ENCODE measurements at places on chromosomes 3 and 15.

DNA sequence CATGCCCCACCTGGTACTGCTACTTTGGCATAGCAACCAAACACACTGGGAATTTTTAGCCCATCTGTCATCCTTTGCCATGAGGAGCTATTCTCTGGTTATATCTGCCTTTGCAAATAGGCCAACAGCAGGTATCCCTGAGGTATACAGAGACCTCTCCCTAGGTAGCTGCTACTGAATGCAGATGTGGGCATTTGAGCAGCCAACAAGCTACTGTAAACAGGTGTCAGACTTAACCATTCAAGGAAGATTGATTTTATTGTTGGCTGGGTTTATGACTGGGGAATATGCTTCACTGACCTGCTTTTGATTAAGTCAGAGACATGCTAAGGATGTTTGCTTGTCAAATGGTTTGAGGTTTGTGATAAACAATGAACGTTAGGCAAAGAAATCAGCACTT lies 183.2 kb downstream of the OXSM start:
- DNase-seq = no peak

DNA sequence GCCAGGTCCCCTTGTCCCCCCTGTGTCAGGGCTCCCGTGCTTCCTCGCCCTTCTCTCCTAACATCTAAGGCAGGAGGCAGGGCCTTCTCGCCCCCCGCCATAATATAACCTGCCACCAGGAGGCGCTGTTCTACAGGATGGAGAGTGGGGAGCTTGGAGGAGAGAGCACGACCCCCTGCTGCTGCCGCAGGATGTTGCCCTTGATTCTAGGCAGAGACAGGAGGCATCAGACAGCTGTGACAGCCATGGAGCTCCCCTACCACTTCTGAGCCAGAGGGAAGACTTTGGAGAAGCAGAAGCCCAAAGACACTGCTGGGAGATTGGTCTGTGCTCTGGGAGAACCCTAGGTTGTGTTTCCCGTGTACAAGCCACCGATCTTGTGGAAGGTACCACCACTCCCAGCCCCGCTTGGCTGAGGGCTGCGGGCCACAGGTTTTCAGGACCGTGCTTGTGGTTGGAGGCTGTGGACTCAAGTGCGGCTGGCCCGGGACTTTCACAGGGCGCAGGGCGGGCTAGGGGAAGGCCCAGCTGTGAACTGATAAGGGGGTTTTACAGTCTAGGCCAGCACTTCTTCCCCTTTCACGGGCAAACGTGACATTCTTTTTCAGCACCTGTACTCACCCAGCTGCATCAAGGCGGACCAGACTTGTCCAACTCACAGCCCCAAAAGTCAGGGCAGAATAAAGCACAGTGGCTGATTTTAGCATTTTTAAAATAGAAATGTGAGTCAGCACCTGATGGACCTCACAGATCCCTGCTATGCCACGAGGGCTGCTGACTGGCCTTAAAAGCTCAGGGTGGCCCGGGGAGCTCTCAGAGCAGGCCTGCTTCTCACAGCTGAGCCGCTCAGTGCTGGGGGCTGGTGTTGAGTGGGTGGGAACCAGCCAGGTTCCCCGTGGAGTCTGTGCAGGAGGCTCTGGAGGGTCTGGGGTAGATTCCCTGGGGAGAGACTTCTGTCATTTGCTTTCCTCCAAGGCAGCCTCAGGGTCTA lies 2.6 kb upstream of the TIGIT start:
- DNase-seq = peak; percentile 12

DNA sequence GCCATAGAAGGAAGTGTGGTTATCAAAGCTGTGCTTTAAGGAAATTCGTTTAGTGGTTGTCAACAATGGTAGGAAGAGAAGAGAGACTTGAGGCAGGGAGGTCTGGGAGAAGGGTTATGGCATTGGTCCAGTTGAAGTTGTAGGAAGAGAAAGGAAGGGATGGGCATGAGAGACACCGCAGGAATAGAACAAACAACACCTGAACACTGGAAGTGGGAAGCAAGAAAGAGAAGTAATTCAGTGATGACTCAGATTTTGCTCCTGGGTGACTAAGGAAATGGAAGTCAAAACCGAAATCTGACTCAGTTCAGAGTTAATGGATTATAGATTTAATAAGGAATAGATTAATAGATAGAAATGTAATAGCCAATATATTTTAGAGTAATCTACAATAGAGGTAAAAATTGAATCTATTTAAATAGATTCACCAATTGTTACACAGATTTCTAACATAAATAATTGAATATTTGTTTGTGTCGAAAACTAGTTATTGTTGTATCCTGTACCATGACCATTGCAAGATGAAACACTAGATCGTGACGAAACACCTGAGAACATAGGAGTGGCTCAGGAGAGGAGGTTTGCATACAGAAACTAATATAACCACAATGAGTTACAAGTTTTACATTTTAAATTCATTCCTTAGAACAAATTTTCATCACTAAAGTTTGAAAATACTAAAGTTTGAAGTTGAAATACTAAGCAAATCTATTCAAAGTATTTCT lies 36.0 kb downstream of the THBS1 start:
- no peak for DNase-seq

DNA sequence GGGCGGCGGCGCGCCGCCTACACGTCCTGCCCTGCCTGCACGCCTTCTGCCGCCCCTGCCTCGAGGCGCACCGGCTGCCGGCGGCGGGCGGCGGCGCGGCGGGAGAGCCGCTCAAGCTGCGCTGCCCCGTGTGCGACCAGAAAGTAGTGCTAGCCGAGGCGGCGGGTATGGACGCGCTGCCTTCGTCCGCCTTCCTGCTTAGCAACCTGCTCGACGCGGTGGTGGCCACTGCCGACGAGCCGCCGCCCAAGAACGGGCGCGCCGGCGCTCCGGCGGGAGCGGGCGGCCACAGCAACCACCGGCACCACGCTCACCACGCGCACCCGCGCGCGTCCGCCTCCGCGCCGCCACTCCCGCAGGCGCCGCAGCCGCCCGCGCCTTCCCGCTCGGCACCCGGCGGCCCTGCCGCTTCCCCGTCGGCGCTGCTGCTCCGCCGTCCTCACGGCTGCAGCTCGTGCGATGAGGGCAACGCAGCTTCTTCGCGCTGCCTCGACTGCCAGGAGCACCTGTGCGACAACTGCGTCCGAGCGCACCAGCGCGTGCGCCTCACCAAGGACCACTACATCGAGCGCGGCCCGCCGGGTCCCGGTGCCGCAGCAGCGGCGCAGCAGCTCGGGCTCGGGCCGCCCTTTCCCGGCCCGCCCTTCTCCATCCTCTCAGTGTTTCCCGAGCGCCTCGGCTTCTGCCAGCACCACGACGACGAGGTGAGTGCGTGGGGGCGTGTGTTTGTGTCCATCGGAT lies 602 bp downstream of the TRIM71 start:
- peak; percentile 56 for DNase-seq

- no peak for DNase-seq
Observed at GRCh38 chr3:46923559-46924350, 46.2 kb downstream of the PTH1R start.

DNA sequence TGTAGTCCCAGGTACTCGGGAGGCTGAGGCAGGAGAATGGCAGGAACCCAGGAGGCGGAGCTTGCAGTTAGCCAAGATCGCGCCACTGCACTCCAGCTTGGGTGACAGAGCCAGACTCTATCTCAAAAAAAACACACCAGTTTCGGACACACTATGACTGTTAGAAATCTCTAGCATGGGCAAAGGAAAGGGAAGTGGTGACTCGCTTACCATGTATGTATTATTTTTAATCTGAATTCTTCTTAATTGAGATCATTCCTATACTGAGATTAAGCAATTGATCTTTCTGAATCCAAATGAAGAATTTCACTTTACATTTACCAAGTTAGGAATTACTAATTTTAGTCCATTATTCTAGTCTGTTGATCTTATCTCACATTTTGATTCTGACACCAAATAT lies 459.2 kb upstream of the ALCAM start:
- no peak for DNase-seq

GRCh38 chr3:7025581-7026300 lies 164.8 kb downstream of the GRM7 start:
- no peak for DNase-seq

- DNase-seq = no peak
Observed at GRCh38 chr3:23161308-23161707, 41.8 kb upstream of the UBE2E2 start.

DNA sequence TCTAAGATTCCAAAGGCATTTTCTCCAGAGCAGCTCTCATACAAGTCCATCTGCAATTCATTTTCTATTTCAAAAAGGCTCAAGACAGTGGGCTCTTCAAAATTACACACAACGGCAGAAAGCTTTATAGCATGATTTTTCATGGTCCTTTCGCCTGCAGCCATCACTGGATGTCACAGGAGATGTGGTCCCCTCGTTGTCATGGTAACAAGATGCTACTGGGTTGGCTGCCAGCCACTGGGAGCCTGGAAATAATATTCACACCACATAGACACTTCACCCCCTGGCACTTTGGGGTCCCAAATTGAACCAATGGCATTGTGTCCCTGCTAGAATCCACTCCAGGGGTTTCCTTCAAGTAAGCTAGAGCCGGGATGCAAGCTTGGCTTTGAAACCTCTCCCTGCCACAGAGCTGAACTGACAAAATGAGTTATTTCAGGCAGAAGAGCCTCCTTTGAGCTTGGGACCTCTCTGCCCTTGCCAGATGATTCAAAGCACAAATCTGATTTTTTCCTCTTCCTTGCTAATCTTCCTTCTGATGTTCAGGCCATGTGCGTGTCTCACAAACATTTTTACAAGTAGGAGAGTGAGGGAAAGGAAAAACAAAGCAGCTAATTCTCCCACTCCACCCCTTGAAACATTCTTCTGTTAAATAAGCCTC lies 512.6 kb upstream of the ADAMTS9 start:
- DNase-seq = no peak

DNA sequence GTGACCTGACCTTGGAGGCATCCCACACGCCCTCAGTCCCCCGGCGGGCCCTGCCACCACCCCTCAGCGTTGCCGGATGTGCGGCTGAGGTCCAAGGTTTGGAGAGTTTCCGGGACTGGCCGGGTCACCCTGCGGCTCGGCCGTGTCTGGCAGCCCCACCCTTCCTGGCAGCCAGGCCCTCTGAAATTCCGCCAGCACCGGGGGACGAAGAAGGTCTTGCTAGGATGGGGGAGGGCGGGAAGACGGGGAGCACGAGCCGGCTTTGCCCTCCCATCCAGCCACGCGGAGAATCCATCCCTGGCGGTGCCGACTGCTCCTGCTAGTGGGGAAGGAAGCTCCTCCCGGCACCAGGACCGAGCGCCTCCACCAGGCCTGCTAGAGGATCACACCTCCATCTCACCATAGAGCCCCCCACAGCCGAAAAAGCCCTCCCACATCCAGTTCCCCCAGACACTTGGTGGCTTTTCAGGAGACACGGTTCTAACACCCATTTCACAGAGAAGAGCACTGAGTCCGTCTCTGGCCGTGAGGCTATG lies 81.5 kb downstream of the CPN2 start:
- no peak for DNase-seq

GRCh38 chr15:59917504-59918157 lies 86.5 kb upstream of the FOXB1 start:
- DNase-seq = peak; percentile 88

GRCh38 chr3:45736707-45737106 lies 47.5 kb downstream of the SACM1L start:
- no peak for DNase-seq

DNA sequence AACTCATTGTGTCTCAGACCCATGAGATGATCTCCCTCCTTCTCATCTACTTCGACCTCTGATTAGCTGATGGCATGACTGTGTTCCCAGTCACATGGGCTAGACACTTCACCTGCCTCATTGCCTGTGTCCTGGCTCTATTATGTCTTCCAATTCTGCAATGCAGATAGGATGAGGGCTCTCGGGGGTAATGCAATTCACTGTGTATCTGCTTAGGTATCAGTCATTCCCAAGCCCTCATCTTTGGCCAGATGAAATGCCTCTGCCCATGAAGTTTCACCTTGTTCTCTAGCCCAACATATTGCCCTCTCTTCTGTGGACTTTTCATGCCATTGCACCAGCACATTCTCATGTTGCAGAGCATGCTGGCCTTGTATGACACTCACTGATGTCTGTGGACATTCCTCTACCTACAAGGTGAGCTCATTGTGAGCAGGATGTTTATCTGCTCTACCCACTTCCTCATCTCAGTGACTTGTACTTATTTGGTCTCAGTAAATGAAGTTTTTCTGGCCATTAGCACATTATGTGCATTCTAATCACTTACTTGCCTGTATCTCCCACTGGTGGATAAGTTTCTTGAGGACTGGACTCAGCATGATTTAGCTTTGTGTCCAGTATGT lies 32.3 kb downstream of the MOBP start:
- DNase-seq = no peak

GRCh38 chr3:141231952-141232823 lies 563 bp downstream of the PXYLP1 start:
- peak; percentile 34 for DNase-seq

- DNase-seq = no peak
Observed at GRCh38 chr3:132788301-132788671, 66.1 kb upstream of the NPHP3 start.

DNA sequence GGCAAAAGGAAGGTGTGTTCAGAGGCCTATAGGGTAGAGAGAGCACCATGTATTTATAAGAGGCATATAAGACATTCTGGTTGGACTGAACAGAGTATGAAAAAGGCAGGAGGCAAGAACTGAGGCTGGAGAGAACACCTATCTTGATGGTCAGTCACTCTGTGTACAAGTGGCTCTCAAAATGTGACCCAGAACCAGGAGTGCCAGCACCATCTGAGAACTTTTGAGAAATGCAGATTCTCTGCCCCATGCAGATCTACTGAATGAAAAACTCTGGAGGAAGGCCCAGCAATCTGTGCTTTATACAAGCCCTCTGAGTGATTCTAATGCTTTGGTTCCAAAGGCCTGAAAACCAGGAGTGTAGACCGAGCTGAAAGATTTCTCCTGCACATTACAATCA lies 324.0 kb upstream of the IL12A start:
- no peak for DNase-seq

DNA sequence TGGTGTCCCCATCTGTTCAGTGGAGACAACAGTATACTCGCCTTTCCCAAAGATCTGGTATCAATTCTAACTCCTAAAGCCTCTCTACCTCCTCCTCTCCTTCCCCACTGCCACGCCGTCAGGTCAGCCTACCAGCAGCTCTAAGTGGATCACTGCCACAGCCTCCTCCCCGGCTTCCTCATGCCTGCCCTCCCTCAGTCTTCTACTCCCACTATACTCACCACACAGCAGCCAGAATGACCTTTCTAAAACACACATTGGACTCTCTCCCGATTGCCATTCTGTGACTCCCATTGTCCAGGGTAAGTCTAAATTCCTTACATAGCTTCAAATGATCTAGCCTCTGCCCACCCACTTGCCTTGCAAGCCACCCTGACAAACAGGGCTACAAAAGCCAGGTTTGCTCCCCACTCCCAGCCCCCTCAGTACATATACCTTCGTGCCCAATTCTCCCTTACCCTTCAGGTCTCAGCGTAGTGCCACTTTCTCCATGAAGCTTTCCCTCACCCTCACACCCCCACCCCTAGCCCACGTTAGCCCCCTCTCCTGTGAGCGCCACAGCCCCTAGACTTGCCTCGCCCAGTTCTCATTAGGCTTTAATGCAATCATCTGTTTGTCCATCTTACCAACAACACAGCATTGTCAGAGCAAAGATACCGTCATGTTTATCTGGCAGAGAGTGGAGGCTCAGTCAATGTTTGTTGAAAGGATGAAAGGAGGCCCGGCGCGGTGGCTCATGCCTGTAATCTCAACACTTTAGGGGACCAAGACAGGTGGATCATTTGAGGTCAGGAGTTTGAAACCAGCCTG lies 9.5 kb upstream of the SEMA7A start:
- DNase-seq = no peak

Data from NCI-H1417 (cell line).